ENCODE measurements at places on chromosomes 6 and 20.
A peak's percentile ranks its signal among the peaks of the same experiment; 100 is the strongest.

- no peak for DNase-seq
Observed at GRCh38 chr6:5102267-5102970, 17.3 kb downstream of the PPP1R3G start.

DNA sequence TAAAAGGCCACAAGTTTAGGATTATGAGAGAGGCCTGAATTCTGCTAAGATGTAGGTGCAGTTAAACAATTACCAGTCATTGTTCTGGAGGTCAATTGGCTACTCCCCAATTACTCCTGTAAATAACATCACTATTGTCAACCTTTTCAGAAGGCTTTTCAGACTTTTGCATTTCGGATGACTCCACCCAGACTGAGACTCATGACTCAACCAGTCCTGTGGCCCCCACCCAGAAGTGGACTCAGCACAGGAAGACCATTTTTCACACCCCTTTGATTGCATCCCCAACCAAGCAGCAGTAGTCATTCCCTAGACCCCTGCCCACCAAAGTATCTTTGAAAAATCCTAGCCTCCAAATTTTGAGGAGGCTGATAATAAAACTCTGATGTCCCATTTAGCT lies 139.3 kb upstream of the SLC22A16 start:
- no peak for DNase-seq

GRCh38 chr20:25216199-25216945 lies 20.9 kb downstream of the ENTPD6 start:
- no peak for DNase-seq

GRCh38 chr6:108106261-108106660 lies 31.7 kb upstream of the OSTM1 start:
- no peak for DNase-seq

DNA sequence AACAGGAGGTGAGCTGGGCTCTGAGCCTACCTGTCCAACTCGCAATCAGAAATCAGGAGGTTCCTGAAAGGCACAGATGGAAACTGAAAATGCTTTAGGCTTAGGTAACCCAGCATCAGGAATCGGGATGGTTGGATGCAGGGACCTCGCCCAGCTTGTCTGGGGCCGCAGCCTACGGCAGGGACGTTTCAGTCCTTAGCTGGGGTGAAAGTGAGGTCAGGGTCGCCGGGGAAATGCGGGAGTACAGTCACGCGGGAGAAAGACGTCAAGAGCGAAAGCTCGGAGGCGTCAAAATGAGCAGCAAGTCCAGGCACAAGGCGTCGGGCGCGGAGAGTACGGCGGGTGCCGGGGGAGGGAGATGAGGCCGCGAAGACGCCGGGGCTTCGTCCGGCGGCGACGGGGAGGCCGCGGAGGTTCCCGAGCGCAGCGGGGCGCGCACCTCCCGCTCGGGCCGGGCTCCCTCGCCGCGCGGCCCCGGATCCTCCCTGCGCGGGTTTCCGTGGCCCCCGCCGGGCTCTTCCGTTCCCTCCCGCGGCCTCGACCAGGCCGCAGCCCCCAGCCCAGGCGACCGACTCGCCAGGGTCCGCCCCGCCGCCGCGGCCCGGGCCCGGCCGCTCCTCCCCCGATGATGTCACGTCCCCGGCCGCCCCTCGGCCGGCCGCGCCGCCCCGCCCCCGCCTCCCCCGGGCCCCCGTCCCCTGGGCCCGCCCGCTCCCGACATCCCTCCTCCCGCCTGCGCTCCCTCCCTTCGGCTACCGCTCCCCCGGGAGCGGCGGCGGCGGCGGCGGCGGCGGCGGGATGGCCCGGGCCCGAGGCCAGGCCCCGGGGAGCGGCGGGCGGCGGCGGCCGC lies at the start of gene EBF4:
Gene EBF4, plus strand, starts transcription at position 745 of the 850 bp plus-strand sequence. CDS start 866 bp downstream, outside the sequence.
- peak; percentile 26 for DNase-seq

Data from stimulated activated CD4-positive, alpha-beta T cell treated with anti-CD3 and anti-CD28 coated beads, Interleukin-4, amount 100 ng/mL, for 4 hours (primary cell).